HS-5 (cell line): ENCODE measurements at places on chromosomes 7 and 10.

- no peak for DNase-seq
Observed at GRCh38 chr7:14714161-14714728, 188.3 kb downstream of the DGKB start.

- no peak for DNase-seq
Observed at GRCh38 chr7:31263338-31263737, 77.2 kb downstream of the NEUROD6 start.

- DNase-seq, result no peak
Observed at GRCh38 chr10:56662765-56663447, 301.8 kb upstream of the ZWINT start.

GRCh38 chr7:55172881-55173609 is 154.2 kb downstream of the EGFR start:
- no peak for DNase-seq

DNA sequence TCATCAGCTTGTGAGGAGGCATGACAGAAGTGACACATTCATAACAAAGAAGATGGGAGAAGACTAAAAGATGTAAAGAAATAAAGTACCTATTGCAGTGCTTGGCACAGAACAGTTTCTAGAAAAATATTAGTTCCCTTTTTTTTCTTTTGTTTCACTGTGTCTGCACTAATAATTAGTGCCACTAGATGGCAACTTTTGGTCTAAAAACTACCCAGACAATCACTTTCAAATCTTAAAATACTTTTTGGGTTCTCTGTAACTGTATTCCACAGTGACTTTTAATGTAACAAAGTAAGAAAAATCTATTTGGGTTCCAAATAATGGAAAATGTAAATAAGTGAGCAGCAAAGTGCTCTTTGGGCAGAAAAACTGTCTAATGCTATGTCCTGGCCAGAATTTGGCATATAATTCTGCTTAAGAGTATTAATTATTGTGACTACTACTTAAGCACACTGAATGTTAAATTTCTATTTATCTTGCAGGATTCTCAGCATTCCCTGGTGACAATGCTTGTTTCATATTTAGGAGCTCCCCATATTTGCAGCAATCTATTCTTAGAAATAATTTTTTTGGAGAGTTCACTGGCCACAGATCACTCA is 134.8 kb upstream of the KIF5B start:
- no peak for DNase-seq

DNA sequence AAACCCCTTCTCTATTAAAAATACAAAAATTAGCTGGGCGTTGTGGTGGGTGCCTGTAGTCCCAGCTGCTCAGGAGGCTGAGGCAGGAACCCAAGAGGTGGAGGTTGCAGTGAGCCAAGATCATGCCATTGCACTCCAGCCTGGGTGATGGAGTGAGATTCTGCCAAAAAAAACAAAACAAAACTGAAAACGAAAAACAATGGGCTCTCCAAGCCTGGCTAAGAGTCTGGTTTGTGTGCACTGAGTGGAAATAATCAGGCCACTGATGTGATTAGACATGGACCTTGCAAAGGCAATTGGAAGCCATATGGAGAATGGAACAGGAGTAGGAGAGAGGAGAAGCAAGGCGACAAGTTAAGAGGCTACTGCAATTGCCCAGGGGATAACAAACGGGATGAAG is 60.1 kb upstream of the GSDME start:
- no peak for DNase-seq

GRCh38 chr7:158447151-158447505 is 140.5 kb downstream of the PTPRN2 start:
- DNase-seq, result no peak

GRCh38 chr7:11193131-11193867 is 219.6 kb downstream of the PHF14 start:
- no peak for DNase-seq

DNA sequence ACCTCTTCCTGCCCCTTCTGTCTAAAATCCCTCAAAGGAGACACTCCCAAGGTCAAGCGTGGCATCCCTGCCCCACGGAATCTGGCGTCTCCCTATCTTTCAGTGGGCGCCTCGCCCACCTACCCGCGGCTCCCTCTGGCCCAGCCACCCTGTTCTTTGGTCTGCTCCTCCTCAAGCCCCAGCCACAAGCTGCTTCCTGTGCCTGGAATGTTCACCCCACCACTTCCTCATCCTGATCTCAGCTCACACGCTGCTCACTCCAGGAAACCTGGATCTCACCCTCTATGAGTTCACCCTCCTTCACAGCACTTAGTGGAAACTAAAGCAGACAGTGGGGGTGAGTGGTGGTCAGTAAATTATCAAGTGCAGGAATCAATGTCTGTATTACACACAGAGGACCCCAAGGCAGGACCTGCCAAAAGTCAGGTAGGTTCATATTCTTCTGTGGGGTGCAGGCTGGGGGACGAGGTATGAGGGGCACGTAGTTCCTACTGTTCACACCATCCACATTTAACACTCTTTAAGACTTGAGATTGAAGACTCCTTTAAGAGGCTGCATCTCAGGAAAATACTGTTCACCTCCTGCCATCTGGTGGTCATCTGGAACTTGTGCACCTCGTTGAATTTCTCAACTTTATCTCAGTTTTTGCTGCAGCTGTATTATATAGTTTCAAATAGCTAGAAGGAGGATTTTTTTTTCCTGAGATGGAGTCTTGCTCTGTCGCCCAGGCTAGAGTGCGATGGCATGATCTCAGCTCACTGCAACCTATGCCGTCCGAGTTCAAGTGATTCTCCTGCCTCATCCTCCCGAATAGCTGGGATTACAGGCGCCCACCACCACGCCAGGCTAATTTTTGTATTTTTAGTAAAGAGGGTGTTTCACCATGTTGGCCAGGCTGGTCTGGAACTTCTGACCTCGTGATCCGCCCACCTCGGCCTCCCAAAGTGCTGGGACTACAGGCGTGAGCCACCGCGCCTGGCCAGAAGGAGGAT is 166.6 kb downstream of the ARHGAP21 start:
- DNase-seq, result peak; percentile 20
